GM12891 (cell line): ENCODE measurements at places on chromosomes 4 and X.

GRCh38 chrX:131821945-131822622 is 201.0 kb upstream of the STK26 start:
- no peak for DNase-seq

GRCh38 chr4:80196922-80197573 is at the start of gene PRDM8:
Gene PRDM8, plus strand, starts transcription at chr4:80197503. Its CDS starts 2,578 bp downstream, at chr4:80200081.
- no peak for DNase-seq

- no peak for DNase-seq
Measured at GRCh38 chr4:64250488-64250887, 158.8 kb downstream of the TECRL start.

DNA sequence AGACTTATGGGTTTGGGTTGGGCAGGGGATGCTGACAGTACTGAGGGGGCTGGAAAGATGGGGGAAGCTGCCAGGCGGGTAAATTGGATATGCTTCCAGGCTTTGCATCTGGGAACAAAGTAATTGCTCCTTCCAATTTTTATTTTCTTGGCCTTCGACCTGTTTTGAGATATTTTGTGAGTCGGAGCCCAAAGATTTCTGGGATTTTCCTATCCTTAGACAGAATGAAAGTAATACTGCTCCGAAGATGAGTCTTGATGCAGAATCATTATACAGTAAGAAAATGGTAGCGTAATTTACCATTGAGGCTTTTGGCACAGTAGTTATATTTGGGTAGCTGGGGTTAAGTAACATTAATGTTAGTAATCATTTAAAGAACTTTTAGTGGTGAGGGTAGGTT is 1.4 kb downstream of the SMARCA5 start:
- no peak for DNase-seq

DNA sequence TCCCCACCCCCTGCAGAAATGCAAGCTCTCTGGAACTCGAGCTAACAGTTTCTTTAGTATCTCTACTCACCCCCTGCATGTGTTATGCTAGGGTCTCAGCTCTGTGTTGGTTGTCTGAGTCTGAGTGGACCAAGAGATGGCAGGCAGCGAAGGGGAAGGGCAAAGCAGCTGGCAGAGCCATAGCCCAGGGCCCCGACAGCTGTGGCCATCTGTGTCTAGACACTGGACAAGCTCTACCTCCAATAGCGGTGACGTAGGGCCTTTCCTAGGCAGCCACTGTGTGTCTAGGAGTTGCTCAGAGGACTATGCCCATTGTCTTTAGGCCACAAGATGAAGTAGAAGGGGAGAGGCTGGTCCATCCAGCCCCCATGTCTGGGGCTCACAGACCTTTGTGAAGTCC is 79.2 kb downstream of the EFNB1 start:
- no peak for DNase-seq

DNA sequence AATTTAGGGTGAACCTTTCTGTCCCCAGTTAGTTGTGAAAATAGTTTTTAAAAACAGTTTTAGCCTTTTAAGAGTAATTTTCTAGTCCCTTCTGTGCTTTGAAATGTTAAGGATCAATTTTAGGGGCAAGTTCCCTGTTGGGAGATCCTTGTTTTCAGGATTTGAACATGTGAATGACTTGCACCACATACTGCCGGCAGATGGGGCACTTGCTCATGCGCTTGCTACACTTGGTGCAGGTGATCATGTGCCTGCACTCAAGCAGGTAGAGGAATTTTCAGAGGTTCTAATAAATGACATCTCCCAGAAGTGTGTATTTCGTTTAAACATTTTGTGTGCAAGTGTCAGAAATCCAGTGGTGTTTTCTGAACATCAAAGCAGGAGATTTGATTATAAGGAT is 195.9 kb downstream of the CHM start:
- DNase-seq = no peak

GRCh38 chr4:125773931-125774330 is 459.2 kb downstream of the FAT4 start:
- no peak for DNase-seq

DNA sequence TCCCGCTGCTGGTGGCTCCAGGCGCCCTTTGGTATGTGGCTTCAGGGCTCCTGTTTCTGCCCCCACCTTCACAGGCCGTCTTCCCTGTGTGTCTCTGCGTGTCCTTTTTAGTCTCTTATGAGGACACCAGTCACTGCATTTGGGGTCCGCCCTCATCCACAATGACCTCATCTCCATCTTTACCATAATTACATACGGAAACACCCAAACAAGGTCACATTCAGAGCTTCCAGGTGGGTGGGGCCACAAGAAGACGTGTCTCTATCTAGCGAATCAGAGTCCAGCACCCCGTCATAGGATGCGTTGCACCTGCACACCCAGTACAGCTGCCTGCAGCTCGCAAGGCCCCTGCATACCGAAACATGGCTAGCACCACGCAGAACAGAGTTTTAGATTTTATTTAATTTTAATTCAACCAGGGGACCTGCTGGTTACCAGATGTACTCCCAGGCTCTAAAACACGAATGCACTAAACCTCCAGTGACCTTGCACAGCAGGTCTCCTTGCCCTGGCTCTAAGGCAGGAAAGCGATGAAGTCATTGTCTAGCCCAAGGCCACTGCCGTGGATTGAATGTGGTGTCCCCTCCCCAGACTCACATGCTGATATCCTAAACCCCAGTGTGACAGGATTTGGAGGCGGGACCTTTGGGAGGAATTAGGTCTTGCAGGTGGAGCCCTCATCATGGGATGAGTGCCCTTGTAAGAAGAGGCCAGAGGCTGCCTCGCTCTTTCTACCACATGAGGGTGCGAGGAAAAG is 30.3 kb downstream of the ABLIM2 start:
- DNase-seq = no peak

- DNase-seq = no peak
Measured at GRCh38 chr4:27278615-27279375, 418.2 kb downstream of the STIM2 start.

DNA sequence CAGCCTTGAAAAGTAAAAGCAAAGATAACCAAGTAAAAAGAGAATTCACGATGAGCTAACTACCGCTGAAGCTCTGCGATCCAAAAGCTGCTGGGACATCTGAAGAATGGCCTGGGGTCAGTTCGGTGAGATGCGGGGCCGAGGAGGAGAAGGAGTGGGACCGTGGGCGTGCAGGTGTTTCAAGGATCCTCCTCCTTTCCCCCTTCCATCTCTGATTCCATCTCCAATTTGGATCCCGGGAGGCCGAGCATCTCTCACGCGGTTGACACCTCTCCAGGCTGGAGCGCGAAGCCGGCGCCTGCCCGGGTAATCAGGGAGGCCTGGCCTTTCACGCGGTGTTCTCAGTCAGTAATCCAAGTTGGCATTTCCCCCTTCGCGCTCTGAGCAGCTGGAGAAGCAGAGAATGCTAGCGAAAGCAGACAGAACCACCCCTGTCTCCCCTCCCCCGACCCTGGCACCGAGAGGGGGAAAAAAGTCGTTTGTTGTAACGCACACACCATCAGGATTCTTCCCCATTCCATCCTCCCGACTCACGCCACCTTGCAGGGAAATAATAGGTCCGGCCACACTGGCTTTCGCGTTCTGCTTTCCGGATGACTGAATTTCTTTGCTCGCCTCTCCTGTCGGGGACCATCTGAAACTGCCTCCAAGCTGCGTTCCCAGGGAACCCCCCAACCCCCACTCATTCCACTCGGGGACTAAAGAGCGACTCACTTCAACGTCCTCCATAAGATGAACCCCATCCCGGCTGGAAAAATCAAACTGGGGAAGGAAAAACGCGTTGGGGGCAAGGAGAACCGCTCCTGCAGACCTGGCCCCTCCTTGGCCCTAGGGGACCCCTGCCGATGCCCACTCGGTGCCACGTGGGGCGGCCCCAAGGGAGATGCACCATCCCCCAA is 6.5 kb downstream of the NEUROG2 start:
- no peak for DNase-seq

DNA sequence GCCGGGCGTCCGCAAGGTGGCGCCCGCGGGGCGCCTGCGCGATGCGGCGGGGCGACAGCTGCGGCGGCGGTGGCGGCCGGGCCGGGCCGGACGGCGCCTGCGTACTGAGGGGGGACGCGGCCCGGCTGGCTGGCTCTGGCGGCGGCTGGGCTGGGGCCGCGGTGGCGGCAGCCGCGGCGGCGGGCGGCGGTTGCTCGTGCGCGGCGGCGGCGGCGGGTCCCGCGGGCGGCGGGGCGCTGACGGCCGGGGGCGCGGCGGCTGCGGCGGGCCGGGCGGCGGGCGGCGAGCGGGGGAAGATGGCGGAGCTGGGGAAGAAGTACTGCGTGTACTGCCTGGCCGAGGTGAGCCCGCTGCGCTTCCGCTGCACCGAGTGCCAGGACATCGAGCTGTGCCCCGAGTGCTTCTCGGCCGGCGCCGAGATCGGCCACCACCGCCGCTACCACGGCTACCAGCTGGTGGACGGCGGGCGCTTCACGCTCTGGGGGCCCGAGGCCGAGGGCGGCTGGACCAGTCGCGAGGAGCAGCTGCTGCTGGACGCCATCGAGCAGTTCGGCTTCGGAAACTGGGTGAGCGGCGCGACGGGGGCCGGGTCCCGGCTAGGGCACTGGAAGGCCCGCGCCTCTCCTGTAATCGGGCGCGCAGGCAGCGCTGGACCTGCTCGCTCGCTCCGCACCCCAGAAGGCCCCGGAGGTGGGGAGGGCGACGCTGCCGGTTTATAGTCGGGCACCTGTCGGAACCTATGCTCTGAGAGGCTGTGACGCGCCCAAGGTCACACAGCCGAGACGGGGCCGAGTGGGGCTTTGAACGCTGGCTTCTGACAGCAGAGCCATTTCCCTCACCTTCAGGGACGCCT is at the start of gene TADA2B:
TADA2B (plus strand) TSS at position 89 of the 853 bp plus-strand sequence; CDS start at position 297, 208 bp downstream.
- DNase-seq = peak; percentile 69

DNA sequence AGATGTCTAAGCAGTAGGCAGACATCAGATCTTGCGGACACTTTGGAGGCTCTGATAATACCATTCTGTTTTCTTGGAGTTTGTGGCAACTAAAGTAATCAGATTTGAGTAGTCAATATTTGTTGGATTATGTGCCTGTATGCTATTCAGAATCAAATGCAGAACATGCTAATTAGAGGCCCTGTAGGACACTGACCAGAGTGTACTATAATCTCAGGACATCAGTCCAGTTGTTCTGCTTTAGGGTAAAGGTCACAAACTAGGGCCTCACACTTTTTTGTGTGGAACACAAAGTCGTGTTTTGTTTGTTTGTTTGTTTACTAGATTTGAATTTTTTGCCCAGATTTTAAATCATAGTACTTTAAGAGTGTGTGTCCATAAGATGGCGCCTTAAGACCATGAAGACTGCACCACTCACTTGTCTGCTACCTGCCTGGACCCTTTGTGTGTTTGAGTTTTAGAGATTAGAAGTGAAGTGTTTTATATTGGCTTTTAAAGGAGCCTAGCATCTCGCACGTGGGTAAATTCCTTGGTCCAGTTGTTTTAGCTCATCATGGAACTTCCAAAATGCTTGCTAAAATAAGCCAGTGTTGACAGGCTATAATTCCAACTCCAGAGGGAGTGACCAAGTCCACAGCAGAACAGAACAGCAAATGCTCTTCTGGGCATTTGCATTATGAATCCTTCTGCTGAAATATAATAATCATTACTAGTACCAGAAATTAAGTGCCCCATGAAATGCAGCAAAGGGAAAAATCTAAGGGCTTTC is 34.7 kb downstream of the IL13RA1 start:
- no peak for DNase-seq

DNA sequence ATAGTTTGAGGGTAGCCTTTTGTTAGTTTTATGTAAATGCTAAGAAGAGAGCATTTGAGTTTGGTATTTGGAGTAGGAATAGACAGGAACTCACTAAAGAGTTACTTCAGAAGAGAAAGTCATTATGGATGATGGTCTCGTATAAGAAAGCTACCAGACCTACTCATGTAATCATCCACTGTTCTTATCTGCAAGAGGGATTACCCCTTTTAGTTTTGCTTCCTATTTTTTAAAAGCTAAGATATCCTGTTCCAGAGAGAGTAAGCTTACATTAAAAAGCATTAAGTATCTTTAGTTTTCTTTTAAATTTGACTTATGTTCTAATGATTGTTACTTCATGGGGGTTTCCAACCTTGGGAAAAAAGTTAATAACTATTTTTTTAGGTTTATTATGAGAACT is 12.5 kb upstream of the ART3 start:
- DNase-seq = no peak

DNA sequence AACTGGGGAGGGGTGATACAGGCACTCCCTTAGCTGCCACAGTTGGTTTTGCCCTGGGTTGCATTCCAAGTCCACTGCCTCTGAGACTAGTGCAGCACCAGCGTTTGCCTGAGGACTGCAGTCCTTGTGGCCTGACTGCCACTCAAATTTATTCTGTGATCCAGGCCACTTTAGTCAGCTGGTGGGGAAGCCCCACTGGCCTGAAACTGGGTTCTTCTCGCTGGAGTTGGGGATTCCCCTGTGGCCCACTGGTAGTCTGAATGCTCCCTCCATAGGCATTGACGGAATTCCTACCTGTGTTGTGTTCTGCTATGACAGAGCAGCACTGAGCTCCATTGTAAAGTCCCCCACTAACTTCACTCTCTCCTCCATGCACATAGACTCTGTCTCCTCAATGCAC is 63.8 kb downstream of the PTPN13 start:
- DNase-seq = no peak

DNA sequence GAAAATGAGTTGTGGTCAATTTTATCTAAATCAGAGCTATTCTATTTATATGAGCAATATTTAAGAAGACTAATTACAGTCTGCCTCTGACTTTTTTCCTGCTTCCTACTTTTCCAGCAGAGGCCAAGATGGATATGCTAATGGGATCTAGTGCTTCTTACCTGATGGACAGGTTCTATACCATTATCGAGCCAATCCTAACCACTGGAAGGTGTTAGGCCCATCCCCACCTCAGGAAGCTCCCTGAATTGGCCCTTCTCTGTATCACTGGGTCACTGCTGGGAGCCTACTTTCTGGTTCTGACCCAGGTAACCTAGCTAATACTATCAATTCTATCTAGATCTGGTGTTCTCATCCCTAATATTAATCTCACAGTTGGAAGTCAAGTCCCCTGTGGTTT is 577 bp upstream of the YIPF7 start:
- DNase-seq = no peak

DNA sequence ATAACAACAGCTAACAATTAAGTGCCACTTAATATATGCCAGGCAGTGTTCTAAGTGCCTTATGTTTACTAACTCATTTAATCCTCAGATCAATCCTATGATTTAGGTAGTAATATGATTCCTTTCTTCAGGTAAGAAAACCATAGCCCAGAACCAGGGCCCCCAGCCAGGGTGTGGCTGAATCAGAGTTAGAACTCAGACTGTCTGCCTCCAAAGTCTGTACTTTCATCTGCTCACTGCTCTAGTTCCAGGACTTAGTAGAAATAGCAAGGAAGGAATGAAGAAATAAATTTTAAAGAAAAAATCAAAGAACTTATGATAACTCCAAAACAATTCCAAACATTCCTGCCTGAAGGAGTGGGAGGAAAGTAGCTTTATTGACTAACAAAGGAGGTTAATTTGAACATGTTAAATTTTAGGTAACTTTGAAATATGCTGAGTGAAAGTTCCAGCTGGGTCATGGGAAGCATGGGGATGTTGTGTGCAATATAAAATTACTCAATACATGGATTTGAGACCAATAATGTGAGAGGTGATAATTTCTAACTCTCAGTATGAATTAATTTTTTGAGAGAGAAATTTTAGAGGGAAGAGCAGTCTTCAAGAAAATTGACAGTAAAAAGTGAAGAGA is 8.8 kb upstream of the ADH1C start:
- no peak for DNase-seq
